ENCODE measurements at places on chromosomes 16 and 17.
A peak's percentile ranks its signal among the peaks of the same experiment; 100 is the strongest.

DNA sequence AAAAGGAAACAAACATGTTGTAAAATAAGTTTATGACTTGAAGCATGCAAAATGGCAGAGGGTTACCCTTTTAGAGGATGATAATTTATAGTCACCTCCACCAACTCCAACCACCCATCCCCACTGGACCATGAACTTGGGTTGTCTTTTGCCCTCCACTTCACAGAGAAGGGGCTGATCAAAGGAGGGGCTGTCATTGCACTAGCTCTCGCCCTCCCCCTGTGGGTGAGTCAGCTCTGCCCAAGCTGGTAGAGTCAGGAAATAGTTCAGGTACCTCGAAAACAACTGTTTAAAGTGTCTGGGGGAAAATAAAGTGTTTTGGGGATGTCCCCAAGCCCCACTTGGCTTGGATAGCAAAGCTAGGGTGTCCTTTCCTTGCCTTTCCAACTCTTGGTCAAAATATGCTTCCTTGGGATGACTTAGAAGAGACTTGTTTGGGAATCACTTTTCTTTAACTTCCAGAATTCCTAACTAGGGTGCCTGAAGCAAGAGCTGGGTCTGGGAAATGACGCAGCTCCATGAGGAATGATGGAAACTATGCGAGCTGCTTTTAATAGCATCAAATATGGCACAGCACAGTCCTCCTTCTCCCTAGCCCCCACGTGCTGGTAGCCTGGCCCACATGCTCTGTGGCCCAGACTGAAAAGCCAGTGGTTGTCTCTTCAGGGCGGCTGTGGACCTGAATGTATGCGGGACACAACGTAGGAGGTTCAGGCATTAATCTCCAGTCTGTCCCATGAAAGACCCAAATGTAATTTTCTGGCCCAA, 40.7 kb downstream of the TBX4 start:
- DNase-seq = no peak

DNA sequence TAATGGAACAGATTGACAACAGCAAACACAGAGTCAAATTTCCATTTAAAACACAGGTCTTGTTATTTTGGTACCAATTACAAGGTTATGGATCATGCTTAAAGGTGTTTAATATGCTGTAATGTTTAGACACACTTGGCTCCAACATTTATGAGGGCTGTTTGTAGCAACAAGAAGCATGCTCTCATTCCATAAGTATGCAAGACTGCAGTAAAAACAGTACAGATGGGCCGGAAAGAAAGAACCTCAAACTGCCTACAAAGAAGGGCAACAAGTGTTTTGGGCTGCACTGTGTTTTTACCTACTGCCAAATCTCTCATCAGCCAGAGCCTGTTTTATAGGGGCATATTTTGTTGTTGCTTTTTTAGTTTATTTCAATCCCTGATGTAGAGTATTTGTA, 100.5 kb upstream of the HS3ST3A1 start:
- DNase-seq = no peak

DNA sequence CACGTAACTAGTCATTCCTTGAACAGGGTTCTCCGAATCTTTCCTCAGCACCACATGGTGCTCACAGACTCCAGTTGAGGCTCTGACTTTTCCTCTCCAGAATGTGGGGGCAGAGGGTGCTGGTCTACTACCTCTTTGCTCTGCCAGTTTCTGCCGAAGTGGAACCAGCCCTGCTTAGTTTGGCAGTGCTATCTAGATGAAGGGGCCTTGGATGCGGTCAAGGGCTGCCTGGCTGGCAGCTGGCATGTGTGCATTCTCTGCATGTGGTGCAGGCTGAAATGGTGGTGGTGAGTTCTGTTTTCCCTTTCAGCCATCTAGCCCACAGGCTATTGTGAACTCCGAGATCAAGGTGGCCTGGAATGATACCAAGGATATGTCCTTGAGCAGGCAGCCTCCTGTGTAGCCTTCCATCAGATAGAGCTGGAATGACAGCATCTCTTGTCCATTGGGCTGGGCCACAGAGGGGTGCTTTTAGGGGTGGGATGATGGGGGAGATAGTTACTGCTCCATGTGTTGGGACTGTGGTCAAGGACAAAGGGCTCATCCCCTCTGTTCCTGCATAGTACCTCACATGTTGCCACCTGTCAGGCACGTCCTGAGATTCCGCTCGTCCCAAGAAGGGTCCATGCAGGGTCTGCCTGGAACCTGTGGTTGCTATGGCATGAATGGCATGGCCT, 2.0 kb downstream of the DYNLL2 start:
- no peak for DNase-seq

- no peak for DNase-seq
Observed at GRCh38 chr16:11562941-11563340, 23.8 kb downstream of the LITAF start.

- DNase-seq = peak; percentile 1
Observed at GRCh38 chr17:14268264-14268663, 31.6 kb upstream of the CDRT15 start.

GRCh38 chr17:36117505-36118382, 14.1 kb downstream of the CCL4 start:
- DNase-seq = peak; percentile 81

- DNase-seq = no peak
Observed at GRCh38 chr17:63675607-63676546, 24.0 kb downstream of the LIMD2 start.

DNA sequence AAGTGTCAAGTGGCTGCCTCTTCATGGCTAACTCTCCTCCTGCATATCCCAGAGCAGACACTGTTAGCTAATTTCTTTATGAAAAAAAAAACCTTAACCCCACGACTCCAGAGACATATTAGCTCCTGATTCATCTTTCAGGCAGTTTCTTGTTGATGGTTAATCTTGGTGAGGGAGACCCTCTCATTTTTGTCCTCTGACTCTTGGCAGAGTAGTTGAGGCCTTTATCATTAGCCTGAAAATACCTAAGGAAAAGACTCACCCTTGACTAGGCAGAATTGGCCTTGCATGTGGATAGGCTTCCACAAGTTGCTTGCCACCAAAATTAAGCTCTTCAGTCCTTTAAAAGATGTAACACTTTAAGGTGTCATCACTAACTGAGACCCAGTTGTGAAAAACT, 4.0 kb downstream of the CRYBA1 start:
- no peak for DNase-seq

- DNase-seq = no peak
Observed at GRCh38 chr16:12796498-12796897, 7.2 kb downstream of the CPPED1 start.

DNA sequence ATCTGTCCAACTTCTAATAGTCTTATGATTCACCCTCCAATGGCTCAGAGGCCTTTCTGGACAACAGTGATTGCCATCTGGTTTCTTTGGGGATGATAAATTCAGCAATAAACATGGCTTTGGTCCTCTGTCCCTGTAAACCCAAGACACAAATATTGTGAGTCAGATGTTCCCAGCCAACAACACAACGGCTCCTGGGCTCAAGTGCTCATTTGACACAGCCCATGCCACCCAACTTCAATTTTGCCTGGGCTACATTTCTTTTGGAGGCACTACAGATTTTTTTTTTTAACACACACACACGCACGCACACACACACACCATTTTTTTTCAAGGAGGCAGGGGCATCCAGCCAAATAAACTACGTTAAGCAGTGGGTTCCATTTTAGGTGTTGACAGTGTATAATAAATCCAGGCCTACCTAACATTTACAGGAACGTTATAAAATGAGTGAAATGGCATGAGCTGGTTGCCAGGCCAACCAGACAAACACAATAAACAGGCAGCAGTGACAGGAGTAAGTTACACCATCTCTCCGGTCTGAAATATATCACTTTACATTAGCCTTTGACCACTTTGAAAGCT, 939.9 kb upstream of the SOX9 start:
- no peak for DNase-seq

GRCh38 chr16:1057252-1057932, 15.2 kb upstream of the SSTR5 start:
- DNase-seq = peak; percentile 76

DNA sequence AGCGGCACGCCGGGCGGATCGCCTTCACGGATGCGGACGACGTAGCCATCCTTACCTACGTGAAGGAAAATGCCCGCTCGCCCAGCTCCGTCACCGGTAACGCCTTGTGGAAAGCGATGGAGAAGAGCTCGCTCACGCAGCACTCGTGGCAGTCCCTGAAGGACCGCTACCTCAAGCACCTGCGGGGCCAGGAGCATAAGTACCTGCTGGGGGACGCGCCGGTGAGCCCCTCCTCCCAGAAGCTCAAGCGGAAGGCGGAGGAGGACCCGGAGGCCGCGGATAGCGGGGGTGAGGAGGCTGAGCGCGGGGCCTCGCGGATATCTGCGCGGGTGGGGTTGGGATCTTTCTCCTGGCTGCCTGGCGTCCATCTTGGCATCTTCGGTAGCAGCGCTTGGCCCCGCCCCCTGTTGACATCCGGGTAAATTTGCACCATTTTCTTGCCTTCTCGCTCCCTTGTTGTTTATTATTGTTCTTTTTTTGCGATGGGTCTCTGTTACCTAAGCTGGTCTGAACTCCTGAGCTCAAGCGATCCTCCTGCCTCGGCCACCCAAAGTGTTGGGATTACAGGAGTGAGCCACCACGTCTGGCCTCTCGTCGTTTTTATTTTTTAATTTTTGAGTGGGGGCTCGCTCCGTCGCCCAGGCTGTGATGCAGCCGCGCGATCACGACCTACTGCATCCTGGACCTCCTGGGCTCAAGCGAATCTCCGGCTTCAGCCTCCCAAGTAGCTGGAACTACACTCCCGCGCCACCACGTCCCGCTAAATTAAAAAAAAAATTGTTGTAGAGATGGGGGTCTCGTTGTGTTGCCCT, 898 bp downstream of the TERF2IP start:
- peak; percentile 91 for DNase-seq

GRCh38 chr16:21599122-21600030, at the start of gene METTL9:
TSS of gene METTL9 (plus strand) at chr16:21599577. CDS start at chr16:21599734, 157 bp downstream.
- DNase-seq = peak; percentile 92

DNA sequence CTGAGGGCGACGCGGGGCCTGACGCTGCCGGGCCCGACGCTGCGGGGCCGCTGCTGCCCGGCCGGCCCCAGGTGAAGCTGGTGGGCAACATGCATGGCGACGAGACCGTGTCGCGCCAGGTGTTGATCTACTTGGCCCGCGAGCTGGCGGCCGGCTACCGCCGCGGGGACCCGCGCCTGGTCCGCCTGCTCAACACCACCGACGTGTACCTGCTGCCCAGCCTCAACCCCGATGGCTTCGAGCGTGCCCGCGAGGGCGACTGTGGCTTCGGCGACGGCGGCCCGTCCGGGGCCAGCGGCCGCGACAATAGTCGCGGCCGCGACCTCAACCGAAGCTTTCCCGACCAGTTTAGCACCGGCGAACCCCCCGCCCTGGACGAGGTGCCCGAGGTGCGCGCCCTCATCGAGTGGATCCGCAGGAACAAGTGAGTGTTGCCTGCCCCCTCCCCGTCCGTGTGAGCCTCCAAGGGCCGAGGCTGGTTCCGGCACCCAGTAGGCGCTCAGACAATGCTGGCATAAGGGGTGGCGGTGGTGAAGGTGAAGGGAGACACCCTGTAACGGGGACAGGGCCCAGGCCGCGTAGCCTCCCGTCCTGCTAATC, 676 bp downstream of the CPD start:
- DNase-seq = peak; percentile 35

DNA sequence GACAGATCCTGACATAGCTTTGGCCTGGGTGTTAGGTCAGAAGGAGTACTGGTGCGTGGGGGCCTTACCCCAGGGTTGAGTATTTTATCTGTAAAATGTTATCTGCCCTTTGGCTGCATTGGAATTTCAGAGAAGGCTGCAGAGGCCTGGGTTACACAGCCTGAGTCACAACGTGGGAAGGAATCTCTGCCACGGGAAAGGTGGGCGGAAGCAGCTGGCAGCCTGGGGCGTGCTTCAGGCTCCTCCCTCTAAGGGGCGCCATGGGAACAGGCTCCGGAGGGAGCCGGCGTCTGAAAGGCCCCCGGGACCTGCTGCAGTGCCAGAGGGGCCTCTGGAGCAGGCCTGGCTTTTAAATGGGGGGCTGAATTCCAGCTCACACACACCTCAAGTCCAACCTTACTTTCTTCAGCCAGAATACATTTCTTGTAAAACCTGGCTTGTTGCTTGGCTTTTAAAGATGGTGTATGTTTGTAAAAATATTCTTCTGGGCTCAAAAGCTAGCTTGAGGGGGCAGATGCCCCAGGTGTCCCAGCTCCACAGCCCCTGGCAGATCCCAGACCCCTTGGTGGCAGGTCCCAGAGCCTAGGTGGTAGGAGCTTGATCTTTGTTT, 142.2 kb downstream of the RAB11FIP4 start:
- DNase-seq = peak; percentile 48

DNA sequence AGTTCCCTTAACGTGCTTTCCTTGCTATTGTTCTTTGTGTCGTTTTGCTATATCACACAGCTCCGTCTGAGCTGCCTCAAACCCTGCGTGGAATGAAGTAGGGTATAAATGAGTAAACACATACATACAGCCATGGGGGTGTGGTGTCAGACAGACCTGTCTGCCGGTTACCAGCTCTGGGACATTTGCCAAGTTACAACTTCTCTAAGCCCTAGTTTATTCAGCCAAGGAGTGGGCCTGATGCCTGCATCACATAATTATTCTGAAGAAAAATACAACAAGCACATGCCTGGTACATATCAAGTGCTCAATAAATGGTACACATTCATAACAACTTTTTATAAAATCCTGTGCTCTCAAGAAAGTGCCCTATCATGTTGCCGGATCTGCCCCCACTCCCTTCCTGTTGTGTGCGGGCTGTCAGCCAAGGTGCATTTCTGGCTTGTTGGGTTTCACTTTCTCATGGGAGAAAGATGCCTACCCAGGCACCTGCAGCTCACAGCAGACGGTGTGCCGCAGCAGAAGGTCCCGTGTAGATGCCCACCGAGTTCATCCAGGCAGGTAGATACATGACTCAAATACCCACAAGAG, 30.5 kb downstream of the SMPD3 start:
- DNase-seq = peak; percentile 62

DNA sequence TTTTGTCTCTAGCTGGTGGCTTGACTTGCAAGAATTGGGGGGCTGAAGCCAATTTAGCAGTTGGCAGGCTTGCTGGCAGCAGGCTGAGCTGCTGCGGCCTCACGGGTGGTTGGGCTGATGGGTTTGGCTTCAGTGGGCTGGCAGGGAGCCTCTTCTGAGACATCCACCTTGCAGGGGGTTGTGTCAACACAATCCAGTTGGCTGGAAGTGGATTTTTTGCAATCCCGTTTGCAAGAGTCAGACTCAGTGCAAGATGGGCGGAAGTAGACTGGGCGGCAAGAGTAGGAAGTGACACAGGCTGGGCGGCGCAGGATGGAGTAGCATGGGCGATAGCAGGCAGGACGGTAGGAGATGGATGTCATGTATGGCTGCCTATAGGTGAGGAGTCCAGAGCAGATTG, 1.5 kb downstream of the KRTAP16-1 start:
- DNase-seq = no peak

DNA sequence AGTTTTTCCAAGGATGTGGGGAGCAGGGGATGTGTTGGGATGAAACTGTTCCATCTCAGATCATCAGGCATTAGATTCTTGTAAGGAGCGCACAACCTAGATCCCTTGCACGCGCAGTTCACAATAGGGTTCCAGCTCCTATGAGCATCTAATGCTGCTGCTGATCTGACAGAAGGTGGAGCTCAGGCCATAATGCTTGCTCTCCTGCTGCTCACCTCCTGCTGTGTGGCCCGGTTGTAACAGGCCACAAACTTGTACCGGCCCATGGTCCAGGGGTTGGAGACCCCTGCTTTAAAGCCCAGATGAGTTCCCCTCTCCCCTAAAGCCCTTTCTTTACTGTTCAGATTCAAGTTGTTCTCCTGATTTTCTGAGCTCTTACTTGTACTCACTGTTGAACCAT, 44.8 kb downstream of the RNF135 start:
- DNase-seq = no peak

GRCh38 chr16:23528644-23529310, 18.5 kb upstream of the GGA2 start:
- no peak for DNase-seq

- DNase-seq = no peak
Observed at GRCh38 chr16:85329059-85329812, 217.0 kb upstream of the CIBAR2 start.

GRCh38 chr16:71319999-71320398, 30.8 kb upstream of the CMTR2 start:
- no peak for DNase-seq
